Panc1 (cell line): ENCODE measurements at places on chromosomes 13 and 19.

DNA sequence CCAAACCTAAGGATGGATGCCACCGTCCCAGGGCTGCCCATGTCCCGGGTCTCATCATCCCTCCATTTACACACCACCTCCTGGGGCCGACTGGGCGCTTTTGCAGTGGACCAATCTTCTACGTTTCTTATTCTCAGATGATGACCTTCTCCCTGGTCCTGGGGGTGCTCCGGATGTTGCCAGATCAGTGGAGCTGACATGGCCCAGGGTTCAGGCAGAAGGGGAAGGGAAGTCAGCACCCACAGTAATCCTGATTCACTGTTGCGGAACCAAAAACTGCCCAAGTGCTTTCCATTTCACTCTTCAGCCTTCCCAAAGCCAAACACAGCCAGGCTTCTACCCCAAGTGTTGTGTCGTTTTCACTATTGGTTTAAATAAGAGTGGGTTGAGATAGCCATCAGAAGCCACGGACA is 29.8 kb downstream of the RAB20 start:
- no peak for DNase-seq

DNA sequence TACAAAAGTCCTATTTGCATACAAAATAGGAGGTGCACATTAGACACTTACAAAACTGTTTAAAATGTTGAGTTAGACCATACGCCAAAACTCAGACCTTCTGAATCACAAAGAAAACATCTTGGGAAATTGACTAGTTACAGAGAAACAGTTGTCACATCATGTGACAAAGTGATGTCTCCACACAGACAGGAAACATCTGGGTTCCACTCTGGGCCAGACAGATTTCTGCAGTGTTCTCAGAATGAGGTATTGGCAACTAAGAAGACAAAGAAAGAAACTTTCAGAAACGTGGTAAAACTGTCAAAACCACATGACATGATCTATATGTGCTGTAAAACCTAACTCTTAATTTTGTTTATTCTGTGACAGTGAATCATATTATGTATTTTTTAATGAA is 6.7 kb downstream of the ZNF793 start:
- no peak for DNase-seq

GRCh38 chr19:2720777-2721569 is at the start of gene DIRAS1:
DIRAS1 (minus strand) TSS chr19:2721372; CDS start chr19:2717806, 3,566 bp downstream.
- no peak for DNase-seq

DNA sequence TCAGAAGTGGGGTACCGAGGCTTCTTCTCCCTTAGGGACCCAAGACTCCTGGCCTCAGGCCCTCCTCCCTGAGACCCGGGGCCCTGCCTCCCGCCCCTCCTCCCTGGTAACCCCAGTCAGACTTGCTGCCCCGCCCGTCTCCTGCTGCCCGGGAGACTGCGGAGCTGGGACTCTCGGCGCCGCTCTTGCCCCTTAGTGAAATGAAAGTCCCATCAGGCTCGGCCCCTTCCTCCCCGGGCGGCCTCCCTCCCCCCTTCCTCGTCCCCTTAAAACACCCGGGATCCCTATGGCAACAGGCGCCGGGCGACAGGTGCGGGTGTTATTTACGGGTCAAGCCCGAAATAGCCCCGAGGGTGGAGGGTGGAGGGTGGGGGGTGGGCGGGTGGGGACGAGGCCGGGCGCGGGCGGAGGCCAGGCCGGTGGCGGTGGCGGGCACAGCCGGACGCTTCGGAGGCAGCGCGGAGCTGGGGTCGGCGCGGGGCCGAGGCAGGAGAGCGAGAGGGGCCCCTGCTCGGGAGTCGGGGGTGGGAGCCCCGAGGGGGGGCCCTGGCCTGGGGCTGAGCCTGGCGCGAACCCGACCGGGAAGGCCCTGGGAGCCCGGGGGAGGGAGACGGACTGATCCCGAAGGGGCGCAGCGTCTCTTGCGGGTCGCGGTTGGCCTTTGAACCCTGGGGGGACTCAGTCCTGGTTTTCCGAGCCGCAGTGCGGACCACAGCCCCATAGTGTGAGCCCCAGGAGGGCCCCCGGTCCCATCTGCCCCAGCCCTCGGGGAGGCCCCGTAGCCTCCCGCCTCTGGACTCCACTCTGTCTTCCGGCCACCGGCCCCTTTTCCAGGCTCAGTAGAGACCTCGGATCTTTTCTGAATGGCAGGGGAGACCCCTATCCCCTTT is at the start of gene CACNG6:
Gene CACNG6, plus strand, starts transcription at position 414 of the 890 bp plus-strand sequence. CDS start 1,241 bp downstream, outside the sequence.
- no peak for DNase-seq

DNA sequence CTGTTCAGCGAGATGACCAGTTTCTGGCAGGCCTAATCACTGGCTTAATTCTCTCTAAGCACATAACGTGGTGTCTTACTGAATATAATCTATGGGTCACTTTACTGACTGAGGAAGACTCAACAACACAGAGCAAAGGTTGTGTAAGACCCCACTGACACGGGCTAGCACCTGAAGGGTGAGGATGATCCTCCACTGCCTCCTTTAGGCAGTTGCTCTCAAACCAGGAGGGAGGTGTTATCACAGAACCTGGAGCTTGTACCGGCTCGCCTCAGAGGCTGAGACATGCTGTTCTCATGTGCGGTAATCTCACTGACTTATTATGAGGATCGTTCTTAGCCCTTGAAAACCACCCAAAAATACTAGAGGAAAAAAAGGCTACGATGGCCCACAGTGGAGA is 28.3 kb downstream of the RCBTB2 start:
- no peak for DNase-seq

GRCh38 chr19:5719274-5719960 is 529 bp downstream of the LONP1 start:
- no peak for DNase-seq

GRCh38 chr13:26923824-26924605 is 163.4 kb upstream of the GPR12 start:
- DNase-seq: no peak

DNA sequence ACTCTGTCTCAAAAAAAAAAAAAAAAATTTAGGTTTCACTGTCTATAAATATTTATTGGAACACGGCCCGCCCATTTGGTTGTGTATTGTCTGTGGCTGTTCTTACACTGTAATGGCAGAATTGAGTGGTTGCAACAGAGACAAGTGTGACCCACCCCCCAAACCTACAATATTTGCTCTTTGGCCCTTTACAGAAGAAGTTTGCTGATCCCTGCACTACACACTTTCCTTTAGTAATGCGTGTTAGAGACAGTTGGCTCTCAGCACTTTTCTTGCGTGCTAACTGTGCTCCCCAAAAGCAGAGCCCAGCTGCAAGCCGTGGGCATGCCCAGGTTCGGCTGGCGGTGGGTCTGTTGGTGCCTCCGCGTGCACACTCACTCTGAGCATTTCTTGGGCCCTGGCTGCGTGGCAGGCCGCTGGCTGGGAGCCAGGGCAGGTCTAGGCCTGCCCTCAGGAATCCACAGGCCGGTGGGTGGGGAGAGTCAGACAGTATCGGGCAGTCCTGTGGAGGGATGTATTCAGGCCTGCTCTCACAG is 72.6 kb downstream of the SIPA1L3 start:
- DNase-seq: no peak

DNA sequence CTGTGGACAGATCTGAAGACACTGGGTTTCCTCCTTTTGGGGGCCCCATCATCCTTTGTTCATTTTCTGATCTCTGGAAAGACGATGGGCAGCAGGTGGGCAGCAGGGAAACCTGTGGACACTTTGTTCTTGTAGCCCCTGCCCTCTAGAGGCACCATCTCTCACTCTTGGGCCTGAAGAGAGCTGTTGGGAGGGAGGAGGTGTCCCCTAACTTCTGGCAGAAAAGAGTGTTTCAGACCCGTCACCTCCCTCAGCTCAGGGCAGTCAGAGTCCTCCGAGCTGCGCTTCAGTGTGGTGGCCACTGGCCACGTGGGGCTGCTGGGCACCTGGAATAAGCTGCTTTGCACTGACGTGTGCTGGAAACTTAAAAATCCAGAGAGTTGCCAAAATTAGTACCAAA is 26.9 kb upstream of the RNF17 start:
- no peak for DNase-seq

DNA sequence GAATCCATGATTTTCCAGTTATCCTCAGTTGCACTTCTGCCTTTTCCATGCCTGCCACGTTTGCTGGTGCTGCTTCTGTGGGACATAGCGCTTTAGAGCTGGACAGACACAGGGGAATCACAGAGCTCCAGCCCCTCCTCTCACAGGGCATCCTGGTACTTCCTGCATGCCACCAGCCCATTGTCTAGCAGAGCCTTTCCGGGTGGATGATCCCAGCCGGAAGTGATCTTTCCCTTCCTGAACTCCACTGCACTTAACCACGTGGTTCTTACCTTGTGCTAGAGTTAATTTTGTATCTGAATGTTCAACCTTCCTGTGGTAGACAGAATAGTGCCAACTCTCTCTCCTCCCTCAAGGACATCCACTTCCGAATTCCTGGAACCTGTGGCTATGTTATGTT is 12.6 kb upstream of the OLFM4 start:
- no peak for DNase-seq

DNA sequence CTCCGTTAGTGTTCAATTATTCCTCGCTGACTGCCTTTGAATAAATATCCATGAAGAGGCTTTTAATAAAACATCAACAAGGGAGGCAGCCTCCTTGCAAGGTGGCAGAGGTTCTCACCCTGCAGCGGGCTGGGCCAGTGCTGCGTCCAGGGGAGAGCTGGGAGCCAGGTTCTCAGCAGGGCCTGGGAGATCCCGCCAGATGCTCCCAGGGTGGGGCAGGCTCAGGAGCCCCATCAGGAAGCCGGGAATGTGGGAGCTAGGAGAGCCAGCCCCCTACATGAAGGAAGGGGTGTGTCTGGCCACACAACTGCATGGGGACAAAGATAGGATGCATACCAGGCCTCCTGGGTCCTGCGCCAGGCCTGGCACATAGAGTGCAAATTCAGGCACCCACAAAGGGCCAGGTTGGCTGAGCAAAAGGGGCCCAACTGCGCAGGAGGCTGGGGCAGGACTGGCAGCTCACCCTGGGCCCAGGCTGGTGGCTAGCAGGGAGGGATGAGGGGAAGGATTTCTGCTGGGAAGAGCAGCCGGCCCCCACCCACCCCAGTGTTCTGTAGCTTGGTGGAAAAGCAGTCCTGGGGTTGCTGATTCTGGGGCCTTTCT is 22.8 kb downstream of the VSTM2B start:
- no peak for DNase-seq

GRCh38 chr13:39039041-39039440 is 785 bp downstream of the NHLRC3 start:
- DNase-seq: no peak

DNA sequence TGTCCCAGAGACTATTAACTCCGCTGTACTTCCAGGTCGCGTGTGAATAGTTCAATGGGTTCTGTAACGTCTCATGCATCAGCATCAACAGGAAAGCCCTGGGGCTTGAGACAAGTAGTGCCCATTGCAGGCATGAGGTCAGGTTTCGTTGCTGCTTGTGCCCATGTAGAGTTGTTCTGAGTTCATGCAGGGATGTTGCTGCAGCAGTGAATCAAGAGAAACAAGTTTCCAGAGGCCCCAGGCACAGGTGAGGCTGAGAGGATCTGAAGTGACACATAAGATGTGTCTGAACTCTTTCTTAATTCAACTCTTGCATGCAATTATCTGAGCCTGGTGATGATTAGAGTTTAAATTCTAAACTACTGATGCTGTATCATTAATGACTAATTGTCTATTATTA is 8.6 kb upstream of the ZNF283 start:
- DNase-seq: no peak

DNA sequence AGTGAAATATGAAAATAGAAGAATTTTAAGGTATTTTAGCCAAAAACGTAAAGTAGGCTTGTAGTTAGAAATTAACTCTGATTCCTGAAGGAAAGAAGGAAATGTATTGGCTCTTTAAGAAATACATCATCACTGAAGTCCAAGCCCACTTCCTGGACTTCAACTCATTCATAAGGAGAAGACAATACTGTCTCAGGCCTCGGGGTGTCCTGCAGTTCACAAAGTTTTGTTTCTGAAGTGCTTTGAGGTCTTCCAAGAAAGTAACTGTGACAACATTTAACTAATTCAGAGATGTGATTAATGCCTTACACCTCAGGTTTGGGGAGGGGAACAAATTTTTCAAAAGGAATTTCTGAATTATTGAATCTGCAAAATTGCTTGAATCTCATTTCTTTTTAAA is 65.8 kb upstream of the STARD13 start:
- DNase-seq: no peak

DNA sequence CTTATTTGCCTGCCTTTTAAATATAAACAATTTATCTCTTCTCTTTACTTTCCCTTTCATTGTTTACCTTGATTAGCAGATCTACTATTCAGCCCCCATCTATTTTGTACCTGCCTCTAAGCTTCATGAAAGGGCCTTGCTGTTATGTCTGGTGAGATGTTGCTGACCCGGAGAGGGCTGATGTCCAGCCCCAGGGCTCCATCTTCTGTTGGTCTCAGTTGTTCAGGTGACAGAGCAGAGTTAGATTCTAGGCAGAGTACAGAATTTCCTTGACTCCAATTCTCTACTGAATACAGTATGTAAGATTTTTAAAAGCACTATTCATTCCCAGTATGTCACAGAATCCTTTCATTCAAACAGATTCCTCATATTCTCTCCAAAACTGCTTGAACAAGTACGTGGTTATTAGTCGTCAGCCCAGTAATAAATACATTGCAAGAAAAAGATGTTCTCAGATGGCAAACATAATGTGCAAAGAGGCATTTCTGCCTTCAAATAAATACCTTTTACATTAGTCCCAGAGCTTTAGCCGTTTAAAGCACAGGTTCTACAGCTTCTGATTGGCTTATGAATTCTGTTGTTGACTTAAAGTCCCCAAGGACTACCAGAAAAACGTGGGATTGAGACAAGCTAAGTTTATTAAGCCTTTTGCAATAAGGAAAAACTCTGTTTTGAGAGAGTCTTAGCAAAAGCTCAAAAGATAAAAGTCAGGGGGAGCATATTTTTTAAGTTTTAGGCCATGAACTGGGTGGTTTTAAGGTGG is 159.1 kb downstream of the GPC5 start:
- DNase-seq: no peak

DNA sequence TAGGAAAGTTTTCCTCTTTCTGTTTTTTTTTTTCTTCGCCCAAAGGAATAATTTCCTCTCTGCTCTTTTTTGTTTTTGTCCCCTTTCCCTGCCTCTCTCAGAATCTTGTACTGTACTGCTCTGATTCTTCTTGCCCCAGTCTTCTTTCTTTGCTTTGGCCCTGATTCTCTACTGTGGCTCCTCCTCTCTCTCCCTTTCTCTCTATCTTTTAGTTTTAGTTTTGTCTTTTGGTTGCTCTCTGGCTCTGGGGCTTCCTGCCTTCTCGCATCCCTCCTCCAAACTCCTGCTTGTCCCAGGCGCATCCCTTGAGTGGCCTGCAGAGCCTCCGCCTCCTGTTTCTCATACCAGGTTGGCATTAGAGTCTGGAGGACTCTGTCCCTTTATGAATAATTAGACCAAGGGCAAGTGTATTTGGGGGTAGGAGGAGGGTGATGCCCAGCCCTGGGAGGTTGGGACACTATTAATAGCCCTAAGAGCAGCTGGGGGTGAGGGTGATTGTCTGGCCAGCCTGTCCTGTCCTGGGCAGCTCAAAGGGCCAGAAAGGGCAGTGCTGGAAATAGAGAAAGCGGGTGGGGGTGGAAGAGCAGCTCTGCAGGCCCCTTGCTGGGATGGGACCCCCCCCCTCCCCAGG is 39.1 kb downstream of the LYL1 start:
- no peak for DNase-seq

DNA sequence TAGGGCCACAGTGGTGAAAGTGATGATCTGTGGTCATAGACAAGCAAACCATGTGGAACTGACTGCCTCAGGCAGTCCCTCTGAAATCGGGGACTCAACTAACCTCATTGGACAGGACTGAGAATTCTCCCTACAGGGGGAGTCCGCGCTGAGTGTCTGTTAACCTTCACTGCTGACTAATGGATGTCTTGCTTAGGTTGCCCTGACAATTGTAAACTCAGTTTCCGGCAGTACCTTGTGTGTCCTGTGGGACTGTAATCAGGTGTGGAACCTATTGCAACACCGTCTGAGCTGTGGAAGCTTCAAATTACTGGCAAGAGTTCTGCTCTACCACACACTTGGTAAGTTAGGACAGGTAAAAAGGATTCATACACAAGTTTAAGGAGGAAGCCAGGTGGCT is 21.8 kb downstream of the ZNF77 start:
- DNase-seq: no peak
